Activated naive CD8-positive, alpha-beta T cell treated with anti-CD3 and anti-CD28 coated beads, Interleukin-2, amount 50 U/mL, for 16 hours (primary cell): ENCODE measurements at places on chromosomes 12 and 14.

GRCh38 chr12:116123451-116124258, 153.8 kb downstream of the MED13L start:
- DNase-seq, result peak; percentile 4

GRCh38 chr12:20798554-20798953, 12.0 kb upstream of the SLCO1B3 start:
- DNase-seq, result no peak

- no peak for DNase-seq
Measured at GRCh38 chr14:56412468-56413434, 166.8 kb upstream of the TMEM260 start.

GRCh38 chr12:101781834-101782233, 42.6 kb upstream of the SYCP3 start:
- no peak for DNase-seq

GRCh38 chr14:50826681-50827080, 4.3 kb downstream of the NIN start:
- DNase-seq, result no peak

DNA sequence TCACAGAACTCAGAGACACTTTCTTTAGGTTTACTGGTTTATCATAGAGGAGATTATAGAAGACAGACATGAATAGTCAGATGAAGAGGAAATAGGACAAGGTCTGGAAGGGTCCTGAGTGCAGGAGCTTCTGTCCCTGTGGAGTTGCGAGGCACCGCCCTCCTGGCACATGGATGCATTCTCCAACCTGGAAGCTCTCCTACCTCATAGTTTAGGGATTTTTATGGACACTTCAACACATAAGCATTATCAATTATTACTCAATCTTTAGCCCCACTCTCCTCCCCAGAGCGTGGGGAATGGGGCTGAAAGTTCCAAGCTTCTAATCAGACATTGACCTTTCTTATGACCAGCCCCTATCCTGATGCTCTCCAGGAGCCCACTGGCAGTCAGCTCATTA, 12.6 kb upstream of the KRT7 start:
- no peak for DNase-seq
